ENCODE measurements at places on chromosomes 1 and 21.

GRCh38 chr1:33122483-33123178 is 41.7 kb downstream of the AZIN2 start:
- no peak for DNase-seq

DNA sequence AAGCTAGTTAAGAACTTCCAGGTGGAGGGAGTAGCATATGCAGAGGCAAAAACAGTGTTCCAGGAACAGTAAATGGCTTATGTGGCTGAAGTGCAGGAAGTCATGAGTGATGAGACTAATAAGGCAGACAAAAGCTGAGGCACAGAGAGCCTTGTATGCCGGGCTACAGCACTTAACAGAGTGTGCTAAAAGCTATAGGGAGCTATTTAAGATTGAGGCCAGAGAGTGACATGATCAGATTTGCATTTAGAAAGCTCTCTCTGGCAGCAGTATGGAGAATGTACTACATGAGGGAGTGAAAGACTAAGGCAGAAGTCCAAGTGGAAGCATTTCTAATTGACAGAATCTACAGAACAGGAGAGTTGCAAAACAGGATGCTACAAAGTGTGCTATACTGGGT is 38.6 kb downstream of the WASF2 start:
- no peak for DNase-seq

DNA sequence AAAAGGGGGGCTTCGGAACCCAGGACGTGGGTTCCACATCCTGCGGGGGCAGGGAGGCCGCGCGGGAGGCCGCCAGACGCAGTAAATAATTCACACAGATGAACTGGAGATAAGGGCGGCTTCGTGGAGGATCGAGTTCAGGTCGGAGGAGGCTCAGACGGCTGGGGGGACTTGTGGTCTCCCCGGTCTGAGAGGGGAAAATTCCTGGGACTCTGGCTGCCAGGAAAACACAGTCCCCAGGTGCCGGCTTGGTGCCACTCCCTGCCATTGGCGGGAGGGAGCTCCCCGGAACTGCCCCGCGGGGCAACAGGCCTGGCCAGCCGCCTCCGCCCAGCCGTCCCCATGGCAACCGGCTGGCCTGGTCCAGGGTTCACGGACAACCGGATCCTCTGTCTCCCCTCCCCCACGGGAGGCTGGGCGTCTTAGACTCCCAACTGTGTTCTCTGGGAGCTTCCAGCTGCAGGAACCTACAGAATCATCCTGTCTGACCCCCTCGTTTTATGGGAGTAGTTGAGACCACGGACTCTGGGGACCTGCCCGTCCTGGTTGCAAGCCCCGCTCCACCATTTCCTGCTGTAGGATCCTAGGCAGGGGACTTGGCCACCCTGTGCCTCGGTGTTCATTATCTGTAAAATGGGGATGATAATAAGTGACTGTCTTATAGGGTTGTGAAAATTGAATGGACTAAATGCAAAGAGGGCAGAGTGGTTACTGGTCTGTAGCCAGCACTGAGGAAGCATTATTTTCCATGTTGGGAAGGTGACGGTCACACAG is 9.6 kb downstream of the CAMK2N1 start:
- no peak for DNase-seq

DNA sequence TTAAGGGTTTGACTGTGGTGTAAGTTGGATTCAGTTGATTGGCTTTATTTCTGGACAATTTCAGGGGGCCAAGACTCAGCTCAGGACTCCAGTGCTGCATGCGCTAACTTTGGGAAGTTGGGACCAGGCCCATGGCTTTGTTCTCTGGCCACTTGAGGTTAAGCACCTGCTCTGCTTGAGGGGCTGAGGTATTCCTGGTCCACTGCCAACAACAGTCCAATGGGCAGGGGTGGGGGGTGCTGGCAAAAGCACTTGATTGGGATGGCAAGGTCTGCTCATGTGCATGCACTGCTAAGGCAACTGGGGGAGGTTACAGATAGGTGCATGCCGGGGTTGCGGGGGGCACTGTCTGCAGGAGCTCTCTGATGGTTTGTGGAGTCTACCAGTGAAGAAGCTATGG is 52.6 kb upstream of the ASB17 start:
- no peak for DNase-seq

DNA sequence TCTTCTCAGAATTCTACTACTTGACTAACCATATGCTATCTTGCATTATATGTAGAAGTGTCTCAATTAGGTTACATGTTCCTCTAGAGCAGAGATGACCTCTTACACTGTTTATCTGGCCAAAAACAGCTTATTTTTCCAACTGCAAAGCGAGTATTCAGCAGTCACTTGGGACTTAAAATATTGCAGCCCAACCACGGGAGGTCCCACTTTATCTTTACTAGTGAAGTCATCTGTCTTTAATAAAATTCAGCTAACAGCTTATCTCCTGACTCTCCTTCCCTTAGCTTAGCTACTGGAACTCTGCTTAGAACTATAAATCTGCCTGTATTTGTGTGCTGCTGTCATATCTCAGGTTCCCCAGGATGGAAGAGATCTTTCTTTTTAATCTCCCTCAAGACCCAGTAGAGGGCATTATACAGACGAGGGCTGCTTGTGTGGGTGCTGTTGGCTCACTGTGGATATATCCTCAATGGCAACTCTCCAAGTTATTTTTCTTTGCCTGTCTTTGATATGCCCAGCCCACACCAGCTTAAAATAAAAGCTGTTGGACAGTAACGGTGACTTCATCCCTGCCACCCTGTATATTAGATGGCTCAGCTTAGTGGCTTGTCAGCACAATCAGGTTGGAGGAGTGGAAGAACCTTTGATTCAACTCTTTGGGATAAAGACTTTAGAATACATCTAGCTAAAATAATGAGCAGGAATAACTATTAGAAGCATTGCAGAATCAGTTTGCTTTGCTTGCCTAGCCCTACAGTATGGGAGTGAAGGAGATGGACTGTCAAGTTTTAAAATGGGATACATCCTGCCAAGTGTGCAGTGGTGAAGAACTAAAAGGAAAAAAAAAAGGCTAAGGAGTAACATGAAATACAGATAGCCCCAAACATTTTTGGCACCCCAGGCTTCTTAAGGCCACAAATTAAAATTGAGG is 9.6 kb downstream of the ENSA start:
- no peak for DNase-seq

DNA sequence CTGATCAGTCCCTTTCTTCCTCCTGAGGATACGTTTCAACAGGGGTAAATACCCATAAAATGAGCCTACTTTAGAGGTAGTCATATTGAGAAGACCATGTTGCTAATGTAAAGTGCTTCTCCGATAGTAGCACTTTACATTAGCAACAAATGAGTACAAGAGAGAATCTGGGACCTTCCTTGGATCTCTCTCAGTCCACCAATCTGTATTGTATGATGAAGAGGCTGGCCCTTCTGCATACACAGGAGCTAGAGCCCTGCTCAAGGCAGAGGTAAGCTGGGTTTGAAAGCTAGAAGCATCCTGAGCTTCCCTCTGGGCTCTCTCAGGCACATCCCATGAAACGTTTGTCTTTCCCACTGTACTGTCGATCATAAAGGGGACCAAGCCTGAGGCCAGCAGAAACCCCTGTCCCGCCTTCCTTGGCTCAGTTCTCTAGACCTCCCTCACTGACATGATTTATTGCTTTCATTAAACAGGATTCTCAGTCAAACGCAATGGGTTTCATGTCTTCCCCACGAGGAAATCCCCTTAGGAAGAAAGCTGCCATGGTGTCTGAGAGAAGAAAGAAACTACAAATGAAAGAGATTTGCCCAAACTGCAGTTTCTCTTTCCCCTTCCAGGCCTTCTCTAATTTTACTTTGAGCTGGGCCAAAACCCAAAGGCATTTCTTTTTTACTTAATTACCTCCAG is 62.8 kb upstream of the BCAR3 start:
- DNase-seq = no peak
